Kidney (tissue), 22 donors: ENCODE measurements at places on chromosomes 11 and 22.
A peak's percentile ranks its signal among the peaks of the same experiment; 100 is the strongest.

GRCh38 chr11:117005758-117006157 is 92.5 kb downstream of the SIK3 start:
- no peak for DNase-seq

DNA sequence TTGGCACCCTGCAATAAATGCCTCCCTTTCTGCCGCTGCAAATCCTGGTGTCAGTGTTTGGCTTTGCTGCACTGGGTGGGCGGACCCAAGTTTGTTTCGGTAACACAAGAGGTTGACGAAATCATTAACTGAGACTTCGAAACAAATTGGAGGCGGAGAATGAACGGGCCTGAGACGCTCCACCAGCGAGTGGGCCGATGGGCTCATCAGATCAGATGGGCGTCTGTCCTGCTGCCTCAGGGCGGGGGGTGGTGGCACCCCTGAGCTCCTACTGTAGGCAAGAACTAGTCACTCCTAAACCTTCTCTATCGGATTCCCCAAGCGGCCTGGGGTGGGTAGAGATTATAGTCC is 918 bp upstream of the CAPN5 start:
- peak; percentile 58 for DNase-seq

- peak; percentile 98 for DNase-seq
These were observed at the start of gene PRDX5 for GRCh38 chr11:64317961-64318765. TSS of gene PRDX5 (plus strand) at chr11:64318121. CDS start at chr11:64318216, 95 bp downstream.

DNA sequence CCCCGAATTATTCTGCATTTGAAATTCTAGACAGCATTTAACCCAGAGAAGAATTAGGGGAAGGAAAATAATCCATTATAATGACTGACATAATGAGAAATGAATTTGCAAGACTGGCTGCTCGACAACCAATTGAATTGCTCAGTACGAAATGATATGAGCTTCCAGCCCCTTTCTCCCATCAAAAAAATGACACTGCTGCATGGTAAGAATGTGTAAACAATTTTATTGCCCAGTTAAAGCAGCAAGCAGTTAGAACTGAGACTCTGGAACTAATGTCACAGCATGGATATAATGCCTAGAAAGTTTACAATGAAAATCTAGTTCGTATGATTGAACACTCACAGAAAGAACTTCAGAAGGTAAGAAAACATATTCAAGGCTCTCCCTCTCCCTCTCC is 24.7 kb upstream of the PCF11 start:
- DNase-seq, result no peak

DNA sequence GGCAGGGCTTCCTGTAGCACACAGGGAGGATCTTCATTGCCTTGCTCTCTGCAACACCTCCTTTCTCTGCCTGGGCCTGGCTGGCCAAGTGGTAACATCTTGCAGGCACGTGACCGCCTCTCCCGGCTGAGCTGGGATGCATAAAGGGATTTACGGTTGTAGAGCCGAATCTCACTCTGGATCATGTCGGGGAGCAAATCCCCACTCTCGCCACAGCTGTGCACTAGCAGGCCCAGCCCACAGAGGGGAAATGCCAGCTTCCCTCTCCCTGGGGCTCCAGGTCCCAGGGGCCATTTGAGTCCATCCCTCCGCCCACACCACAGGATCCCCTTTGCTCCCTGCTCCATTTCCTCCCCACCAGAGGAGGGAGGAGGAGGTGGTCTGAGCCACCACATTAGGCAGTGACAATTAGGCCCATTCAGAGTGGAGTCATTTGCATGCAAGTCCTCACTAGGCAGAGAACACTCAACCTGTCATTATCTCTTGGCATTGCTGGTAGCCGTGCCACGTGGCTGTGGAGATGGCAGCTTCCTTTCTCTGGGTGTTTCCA is 196.7 kb downstream of the DSCAML1 start:
- DNase-seq, result no peak

DNA sequence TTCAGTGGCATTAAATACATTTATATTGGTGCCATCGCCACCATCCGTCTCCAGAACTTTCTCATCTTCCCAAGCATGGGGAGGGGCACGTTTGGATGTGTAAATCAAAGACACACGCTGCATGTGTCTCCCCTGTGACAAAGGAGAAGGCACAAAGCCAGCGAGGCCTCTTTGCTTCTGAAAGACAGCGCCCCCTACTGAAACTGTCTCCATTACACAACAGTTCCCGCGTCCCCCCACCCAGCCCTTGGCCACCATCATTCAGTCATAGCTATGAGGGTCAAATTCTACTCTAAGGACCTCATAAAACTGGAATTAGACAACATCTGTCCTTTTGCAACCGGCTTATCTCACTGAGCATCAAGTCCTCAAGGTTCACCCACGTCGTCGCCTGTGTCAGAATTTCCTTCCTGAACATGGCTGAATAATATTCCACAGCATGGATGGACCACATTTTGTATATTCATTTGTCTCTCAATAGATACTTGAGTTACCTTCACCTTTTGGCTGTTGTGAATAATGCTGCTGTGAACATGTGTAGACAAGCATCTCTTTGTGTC is 64.8 kb downstream of the IGF2 start:
- no peak for DNase-seq

GRCh38 chr11:61339490-61339878 is 6.5 kb downstream of the TKFC start:
- DNase-seq, result no peak

DNA sequence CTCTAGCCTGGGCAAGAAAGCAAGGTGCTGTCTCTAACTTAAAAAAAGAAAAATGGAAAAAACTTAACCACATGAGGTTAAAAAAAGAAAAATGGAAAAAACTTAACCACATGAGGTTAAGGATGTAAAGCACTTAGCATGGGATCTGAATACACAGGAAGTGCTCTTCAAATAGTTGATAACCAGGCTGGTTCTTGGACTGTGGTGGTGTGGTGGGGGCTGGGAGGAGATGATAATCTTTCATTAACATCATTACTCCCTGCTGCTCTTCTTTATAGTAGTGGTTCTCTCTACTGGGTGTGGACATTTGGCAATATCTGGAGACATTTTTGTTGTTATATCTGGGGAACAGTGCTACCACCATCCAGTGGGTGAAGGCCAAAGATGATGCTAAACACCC is 88.4 kb downstream of the TTC17 start:
- no peak for DNase-seq

DNA sequence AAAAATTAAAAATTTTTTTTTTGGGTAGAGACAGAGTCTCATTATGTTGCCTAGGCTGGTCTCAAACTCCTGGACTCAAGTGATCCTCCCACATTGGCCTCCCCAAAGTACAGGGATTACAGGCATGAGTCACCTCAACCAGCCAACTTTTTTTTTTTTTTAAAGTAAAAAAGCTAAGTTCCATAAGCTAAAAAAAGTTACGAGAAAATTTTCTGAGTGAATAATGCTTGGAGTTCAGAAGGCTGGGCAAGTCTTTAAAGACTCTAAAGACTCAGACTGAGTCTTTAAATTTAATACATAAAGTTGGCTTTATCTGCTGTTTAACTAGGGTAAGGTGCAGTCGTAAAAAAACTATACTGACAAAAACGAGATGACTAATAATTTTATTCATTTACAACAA is 5.6 kb downstream of the DDX6 start:
- no peak for DNase-seq

DNA sequence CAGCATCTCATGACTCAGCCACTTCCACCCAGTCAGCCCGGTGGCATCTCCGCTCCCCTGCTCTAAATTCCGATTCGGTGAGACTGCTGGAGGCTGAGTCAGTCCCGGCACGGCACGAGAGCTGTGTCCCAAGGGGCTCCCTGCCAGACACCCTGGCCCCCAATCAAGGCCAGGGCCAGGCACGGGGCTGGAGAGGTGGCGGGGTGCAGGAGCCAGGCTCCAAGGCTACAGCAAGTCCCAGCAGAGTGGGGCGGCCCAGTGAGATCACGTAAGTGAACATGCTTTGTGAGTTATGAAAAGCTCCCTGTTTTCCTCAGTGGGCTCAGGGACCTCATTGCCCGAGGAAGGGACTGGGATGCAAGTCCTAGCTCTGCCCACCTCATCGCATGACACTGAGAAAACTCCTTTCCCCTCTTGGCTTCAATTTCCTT is 3.0 kb downstream of the C11orf68 start:
- no peak for DNase-seq

DNA sequence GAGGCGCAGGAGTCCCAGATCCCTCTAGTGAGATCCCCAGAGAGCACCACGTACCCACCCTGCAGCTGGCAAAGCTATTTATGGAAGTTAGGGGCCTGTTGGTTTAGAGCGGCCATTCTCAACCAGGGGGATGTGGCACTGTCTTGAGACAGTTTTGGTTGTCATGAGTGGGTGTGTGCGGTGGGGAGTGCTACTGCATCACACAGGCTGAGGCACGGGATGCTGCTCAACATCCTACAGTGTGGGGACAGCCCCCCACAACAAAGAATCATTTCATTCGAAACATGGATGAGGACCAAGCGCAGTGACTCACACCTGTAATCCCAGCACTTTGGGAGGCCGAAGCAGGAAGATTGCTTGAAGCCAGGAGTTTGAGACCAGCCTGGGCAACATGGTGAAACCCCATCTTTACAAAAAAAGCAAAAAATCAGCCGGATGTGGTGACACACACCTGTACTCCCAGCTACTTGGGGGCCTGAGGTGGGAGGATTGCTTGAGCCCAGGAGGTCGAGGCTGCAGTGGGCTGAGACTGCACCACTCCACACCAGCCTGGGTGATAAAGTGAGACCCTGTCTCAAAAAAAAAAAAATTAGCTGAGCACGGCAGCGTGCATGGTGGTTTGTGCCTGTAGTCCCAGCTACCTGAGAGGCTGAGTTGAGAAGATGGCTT is 28.2 kb downstream of the GGT5 start:
- DNase-seq, result no peak

DNA sequence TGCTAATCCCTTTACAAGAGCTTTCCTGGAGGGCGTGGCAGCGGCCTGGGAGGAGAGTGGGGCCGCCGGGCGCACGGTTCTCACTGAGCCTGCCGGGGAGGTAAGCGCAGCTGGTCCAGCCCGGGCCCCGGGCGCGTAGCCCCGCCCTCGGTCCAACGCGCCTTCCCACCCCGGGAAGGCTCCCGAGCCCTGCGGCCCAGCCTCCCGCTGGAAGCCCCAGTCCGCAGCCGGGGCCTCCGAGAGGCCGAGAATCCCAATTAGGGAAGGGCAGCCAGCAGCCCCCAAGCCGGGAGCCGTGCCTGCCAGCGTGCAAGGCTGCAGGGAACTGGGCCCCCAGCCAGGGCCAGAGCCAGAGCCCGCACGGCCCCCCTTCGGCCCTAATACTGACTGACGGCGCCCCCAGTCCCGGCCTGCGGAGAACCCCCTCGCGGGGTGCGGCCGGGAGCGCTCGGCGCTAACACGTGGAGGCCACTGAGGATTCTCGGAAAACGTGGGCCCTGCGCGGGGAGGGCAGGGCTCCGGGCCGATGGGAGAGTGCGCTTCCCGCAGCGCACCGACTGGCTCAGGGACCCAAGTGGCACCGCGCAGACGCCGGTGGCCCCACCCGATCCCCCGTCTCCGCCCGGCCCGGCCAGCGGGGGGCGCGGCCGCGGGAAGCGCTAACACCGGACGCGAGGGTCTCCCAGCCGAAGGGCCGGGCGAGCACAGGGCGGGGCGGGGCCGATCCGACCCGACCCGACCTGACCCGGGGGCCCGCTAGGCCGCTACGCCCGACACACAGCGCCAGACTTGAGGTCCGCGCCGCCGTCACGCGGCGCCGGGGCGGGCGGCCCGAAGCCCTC is 5.7 kb downstream of the ZFTA start:
- peak; percentile 58 for DNase-seq

DNA sequence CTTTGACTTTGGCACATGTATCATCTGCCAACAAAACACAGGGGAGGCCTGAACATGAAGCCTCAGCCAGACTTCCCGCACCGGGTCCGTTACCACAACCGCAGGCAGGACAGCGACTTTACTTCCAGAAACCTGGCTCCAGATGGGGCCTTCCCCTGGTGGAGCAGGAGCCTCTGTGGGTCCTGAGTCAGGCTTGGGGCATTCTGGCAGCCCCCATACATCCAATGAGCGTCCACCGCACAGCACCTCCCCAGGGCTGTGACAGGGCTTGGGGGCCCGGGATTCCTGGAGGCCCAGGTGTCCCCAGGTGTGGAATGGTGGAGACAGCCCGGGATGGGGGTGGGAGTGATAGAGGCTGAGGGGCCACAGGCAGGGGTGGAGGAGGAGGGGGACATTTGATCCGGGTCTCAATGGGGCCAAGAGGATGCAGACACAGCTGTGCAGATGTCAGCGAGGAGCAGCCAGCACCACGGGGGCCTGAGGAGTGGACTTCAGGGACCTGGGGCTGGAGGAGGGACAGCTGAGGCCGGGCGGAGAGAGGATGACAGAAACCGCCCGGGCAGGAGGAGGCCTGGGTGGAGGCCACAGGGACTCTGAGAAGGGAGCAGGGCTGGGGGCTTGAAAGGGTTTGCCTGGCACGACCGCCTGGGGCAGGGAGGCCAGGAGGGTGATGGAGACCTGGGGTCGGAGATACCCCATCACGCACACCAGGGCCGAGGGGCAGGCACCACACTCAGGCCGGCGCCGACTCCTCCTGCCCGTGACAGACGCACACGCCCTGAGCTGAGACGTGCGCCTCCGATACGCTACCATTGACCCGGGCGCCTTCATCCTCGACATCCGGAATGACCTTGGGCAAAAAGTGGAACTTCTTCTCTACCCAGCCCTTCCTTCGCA is 8.6 kb downstream of the TTLL8 start:
- no peak for DNase-seq

DNA sequence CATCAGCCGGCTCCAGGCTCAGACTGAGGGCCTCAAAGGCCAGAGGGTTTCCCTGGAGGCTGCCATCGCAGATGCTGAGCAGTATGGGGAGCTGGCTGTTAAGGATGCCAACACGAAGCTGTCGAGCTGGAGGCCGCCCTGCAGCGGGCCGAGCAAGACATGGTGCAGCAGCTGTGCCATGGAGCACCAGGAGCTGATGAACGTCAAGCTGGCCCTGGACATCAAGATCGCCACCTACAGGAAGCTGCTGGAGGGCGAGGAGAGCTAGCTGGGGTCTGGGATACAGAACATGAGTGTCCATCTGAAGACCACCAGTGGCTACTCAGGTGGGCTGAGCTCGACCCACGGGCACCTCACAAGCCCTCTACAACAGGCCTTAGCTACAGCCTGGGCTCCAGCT is 4.0 kb upstream of the SCUBE2 start:
- no peak for DNase-seq

DNA sequence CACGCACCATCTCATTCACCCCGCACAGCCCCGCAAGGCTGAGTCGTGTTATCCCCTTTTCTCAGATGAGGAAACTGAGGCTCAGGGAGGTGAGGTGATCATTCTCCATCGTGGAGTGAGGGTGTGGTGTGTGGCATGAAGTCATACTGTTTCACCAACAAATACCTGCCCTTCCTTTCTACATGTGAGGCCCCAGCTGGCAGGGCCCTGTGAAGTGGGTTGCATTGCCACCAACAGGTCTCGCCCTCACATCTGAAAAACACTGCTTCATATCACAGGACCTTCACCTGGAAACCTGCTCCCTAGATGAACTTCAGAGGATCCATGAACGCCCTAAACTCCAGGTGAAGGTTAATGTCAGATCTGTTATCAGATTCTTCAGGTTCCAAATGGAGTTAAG is 4.3 kb downstream of the SSTR3 start:
- DNase-seq, result no peak

- DNase-seq, result peak; percentile 84
These were observed 25.3 kb upstream of the PRR5 start for GRCh38 chr22:44676441-44677352.
